CD4-positive, alpha-beta T cell (primary cell): ENCODE measurements at places on chromosomes 6 and 20.
A peak's percentile ranks its signal among the peaks of the same experiment; 100 is the strongest.

DNA sequence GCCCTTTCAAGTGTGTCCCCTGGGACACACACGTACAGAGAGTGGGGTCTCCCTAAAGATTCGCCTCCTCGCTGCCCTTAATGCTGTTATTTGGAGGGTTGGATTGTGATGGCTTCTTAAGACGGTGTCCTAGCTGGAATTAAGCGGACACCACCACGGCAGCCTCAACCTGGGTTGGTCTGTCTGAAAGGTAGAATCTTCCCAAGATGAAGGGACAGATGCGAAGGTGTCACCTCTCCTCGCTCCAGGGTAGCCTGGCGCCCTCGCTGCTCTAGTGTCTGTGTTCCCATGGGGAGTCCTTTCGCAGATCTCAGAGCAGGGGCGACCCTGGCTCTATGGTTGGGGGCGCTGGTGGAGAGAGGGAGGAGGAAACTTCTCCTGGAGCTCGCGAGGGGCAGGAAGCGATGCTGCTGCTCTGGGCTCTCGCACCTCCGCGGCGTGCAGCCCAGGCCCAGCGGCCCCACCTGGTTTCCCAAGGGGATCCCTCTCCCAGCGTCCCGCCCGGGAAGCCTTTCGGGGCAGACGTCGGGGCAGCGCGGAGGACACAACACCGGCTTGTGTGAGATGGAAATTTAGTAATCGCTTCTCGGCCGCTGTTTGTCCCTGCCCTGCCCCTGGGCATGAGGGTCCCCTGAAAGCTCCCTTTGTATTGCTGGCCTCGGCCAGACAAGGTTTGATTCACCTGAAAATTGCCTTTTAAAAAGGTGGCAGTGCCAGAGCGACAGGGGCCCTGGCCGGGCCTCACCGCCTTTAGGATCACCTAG is 1.7 kb downstream of the RSPO3 start:
- no peak overlapping the region for H3K4me3 ChIP-seq
- peaks cover 30% of the 10 kb centered on the region for H3K4me1 ChIP-seq
- no peaks in the 10 kb centered on the region for H3K36me3 ChIP-seq
- peaks cover 67% of the 10 kb centered on the region for H3K27me3 ChIP-seq
- H3K27ac ChIP-seq, result no peak overlapping the region

DNA sequence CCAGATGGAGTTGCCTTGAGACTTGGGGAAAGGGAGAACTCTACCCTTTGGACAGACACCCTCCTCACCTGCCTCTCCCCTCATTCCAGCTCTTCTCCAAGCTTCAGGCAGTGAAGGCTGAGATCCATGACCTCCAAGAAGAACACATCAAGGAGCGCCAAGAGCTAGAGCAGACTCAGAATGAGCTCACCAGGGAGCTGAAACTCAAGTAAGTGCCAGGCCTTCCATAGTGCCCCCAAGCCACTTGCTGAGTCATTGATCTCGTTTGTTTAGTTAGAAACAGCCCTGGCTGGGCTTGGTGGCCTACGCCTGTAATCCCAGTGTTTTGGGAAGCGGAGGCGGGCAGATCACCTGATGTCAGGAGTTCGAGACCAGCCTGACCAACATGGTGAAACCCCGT is 39.2 kb downstream of the KIF3B start:
- no peak for DNase-seq
- H3K27ac ChIP-seq, result no peak overlapping the region
- H3K4me1 ChIP-seq, result no peaks in the 10 kb centered on the region
- peaks cover 54% of the 10 kb centered on the region for H3K36me3 ChIP-seq

DNA sequence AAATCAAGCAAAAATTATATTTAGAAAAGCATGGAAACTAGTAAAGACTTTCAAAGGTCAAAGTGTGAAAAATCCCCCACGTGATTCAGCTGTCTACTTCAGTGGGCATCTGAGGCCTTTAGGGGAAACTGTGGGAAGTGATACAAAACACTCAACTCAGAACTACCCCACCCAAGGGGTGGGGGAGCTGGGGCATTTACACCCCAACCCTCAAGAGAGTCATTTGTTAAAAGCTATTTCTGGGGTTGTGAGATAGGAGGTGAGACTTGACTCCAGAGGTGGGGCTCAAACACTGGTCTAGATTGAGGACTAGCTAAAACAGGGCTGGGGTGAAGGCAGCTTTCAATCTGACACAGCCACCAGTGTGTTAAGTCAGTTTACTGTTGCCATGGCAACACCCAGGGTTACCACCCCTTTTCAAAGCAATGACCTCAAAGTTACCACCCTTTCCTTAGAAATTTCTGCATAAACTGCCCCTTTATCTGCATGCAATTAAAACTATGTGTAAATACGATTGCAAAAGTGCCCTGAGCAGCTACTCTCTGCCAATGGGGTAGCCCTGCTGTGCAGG is 9.9 kb upstream of the GTSF1L start:
- no peak overlapping the region for H3K27ac ChIP-seq
- no peak for DNase-seq
- no peaks in the 10 kb centered on the region for H3K27me3 ChIP-seq
- no peak overlapping the region for H3K4me3 ChIP-seq
- H3K36me3 ChIP-seq, result no peaks in the 10 kb centered on the region

- no peaks in the 10 kb centered on the region for H3K36me3 ChIP-seq
- no peaks in the 10 kb centered on the region for H3K27me3 ChIP-seq
- H3K27ac ChIP-seq, result no peak overlapping the region
- no peak for DNase-seq
These were observed 163.1 kb downstream of the LY86 start for GRCh38 chr6:6751619-6752023.

DNA sequence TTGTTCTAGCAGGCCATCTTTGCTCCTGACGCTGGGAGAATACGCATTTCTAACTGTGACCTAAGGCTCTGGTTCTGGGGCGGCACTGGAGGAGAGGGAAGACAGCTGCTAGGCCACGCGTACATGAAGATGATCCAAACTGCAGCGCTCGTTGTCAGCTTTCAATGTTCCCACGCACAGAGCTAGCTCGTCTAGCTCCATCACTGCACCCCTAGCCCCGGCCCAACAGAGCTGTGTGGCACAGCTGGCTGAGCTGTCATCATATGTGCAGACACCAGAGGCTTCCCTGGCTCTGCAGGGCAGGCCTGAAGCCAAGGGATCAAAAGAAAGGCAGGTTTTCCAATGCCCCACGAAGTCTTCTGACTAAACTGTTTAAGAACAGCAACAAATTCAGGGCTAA is 124.7 kb downstream of the IRF4 start:
- no peak overlapping the region for H3K4me3 ChIP-seq
- H3K4me1 ChIP-seq, result peaks cover 9% of the 10 kb centered on the region
- peaks cover 3% of the 10 kb centered on the region for H3K36me3 ChIP-seq
- H3K27me3 ChIP-seq, result no peaks in the 10 kb centered on the region

GRCh38 chr6:299104-299980 is 7.1 kb downstream of the DUSP22 start:
- H3K4me1 ChIP-seq, result peaks cover 10% of the 10 kb centered on the region
- H3K27ac ChIP-seq, result no peak overlapping the region
- no peak for DNase-seq
- H3K36me3 ChIP-seq, result no peaks in the 10 kb centered on the region
- H3K27me3 ChIP-seq, result no peaks in the 10 kb centered on the region

- H3K27me3 ChIP-seq, result no peaks in the 10 kb centered on the region
- no peak overlapping the region for H3K4me3 ChIP-seq
- H3K27ac ChIP-seq, result no peak overlapping the region
- no peaks in the 10 kb centered on the region for H3K36me3 ChIP-seq
- DNase-seq, result no peak
- no peaks in the 10 kb centered on the region for H3K4me1 ChIP-seq
These were observed 82.7 kb upstream of the FABP7 start for GRCh38 chr6:122696853-122697252.

GRCh38 chr6:68032217-68032616 is 602.9 kb upstream of the ADGRB3 start:
- H3K27ac ChIP-seq, result no peak overlapping the region
- H3K4me1 ChIP-seq, result no peaks in the 10 kb centered on the region
- no peaks in the 10 kb centered on the region for H3K36me3 ChIP-seq
- DNase-seq, result no peak
- no peak overlapping the region for H3K4me3 ChIP-seq
- H3K27me3 ChIP-seq, result no peaks in the 10 kb centered on the region

DNA sequence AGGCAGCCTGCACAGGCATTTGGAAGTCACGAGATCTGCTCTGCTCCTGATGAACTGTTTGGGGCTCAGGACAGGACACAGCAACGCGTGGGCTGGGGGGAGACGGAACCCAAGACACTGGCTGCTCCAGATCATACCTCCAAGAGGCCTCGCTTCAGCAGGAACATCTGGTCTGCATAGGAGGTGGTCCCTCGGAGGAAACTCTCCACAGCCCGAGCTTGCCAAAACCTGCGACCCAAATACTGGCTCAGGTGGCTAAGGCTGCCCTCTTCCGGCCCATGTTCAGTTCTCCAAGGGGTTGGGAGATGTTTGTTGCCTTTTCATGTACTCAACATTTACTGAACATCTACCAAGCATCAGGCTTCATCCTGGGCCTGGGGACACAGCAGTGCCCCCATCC is 51.7 kb downstream of the MYH7B start:
- H3K27me3 ChIP-seq, result no peaks in the 10 kb centered on the region
- no peak overlapping the region for H3K27ac ChIP-seq
- no peak for DNase-seq
- H3K36me3 ChIP-seq, result peaks cover 99% of the 10 kb centered on the region
- H3K4me1 ChIP-seq, result no peaks in the 10 kb centered on the region
- no peak overlapping the region for H3K4me3 ChIP-seq

DNA sequence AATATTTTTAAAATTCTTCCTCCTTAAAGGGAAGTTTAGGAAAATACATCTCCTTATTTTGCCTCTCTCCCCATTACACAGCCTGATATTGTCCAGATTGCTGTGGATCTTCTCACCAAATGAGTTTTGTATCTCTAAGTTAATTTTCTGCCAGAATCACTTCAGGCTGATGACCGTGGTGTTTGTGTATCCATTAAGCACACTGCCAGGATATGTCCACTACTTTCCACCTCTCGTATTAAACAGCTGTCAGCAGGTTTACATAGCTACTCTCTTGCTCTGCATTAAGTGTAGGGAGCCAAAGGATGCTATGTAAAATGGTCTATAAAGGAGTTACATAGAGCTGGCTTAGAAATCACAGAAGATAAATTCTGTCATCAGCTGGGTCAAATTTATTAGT is 201.1 kb downstream of the ZFAND3 start:
- no peaks in the 10 kb centered on the region for H3K4me1 ChIP-seq
- H3K27ac ChIP-seq, result no peak overlapping the region
- no peak for DNase-seq
- no peak overlapping the region for H3K4me3 ChIP-seq

DNA sequence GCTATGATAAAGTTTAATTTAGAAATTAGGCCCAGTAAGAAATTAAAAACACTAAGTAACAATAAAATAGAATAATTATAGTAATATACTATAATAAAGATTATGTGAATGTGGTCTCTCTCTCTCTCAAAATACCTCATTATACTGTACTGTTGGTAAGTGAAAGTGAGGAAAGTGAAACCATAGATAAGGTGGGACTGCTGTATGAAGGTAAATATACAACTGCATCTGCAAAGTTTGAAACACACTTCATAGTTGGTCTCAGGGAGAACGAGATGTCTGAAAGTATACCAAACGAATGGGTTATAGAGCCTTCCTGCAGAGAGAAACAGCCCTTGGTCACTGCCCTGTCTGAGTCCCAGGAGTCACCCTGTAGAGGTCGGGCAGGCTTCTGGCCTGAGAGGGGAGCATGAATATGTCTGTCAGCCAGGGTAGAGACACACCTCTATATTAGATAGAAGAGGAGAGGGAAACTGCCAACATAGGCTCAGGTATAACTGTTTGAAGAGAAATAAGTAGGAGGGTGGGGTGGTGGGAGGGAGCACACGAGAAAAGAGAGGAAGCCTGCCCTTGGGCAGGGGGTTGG is 31.8 kb downstream of the SESN1 start:
- H3K27ac ChIP-seq, result no peak overlapping the region
- no peak overlapping the region for H3K4me3 ChIP-seq
- peaks cover 21% of the 10 kb centered on the region for H3K4me1 ChIP-seq
- DNase-seq, result no peak
- H3K36me3 ChIP-seq, result no peaks in the 10 kb centered on the region

DNA sequence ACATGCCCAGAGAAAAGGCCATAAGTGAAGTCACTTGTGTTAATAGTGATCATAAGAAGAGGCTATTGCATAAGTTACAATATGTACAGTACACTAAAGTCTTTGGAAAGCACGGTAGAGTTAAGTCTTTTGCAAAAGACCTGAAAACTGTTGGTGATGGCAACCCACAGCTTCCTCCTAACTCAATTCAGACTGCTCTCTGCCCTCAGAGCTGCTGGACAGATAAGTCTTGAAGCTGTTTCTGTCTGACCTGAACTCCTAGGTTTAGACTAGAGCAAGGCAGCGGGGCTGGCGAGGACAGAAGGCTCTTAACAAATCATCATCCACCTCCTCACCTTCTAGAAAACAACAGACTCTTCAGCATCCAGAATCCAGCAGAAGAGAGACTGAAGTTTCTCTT is 125.4 kb downstream of the CD24 start:
- no peaks in the 10 kb centered on the region for H3K27me3 ChIP-seq
- no peak for DNase-seq
- H3K4me3 ChIP-seq, result no peak overlapping the region
- H3K36me3 ChIP-seq, result no peaks in the 10 kb centered on the region
- H3K27ac ChIP-seq, result no peak overlapping the region

DNA sequence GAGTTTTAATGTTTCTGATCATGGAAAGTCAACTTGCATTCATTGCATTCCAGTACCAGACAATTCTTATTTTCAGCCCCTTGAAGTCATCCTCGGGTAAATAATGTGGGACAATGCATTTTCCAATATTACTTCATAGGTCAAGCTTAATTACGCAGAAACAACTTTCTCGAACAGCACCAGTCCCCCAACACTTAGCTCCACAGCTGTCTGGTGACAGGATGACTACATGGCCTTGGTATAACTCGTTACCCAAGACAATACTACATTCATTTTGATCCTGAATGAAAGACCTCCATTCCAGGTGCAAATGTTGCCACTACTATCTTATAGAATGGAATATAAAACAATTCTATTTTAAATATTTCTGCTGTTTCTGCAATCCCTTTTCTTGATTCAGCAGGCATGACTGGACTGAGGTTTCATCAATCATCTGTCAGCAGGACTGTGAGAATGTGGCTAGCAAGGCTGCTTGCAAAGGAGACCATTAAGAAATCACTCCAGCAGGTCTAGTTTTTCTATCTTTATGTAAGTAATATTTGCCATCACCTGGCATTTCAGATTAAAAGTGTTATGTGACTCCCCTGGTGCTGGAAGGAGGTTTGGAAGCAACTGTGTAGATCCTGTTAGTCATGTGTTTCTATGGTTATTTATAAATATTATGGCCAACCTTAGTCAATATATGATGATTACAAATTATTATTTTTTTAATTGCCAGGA is 147.9 kb downstream of the HAO1 start:
- no peaks in the 10 kb centered on the region for H3K4me1 ChIP-seq
- no peak for DNase-seq
- H3K4me3 ChIP-seq, result no peak overlapping the region
- no peak overlapping the region for H3K27ac ChIP-seq
- H3K36me3 ChIP-seq, result no peaks in the 10 kb centered on the region

GRCh38 chr20:38872491-38873049 is 53.6 kb upstream of the FAM83D start:
- no peaks in the 10 kb centered on the region for H3K27me3 ChIP-seq
- H3K4me3 ChIP-seq, result peak overlapping the region; percentile 44
- no peak for DNase-seq

GRCh38 chr6:1103021-1103420 is 208.9 kb upstream of the FOXQ1 start:
- no peak overlapping the region for H3K4me3 ChIP-seq
- no peaks in the 10 kb centered on the region for H3K27me3 ChIP-seq
- no peaks in the 10 kb centered on the region for H3K36me3 ChIP-seq
- no peak overlapping the region for H3K27ac ChIP-seq
- H3K4me1 ChIP-seq, result no peaks in the 10 kb centered on the region
- no peak for DNase-seq

GRCh38 chr20:16556301-16556700 is 16.9 kb downstream of the KIF16B start:
- no peak overlapping the region for H3K27ac ChIP-seq
- no peaks in the 10 kb centered on the region for H3K36me3 ChIP-seq
- no peaks in the 10 kb centered on the region for H3K4me1 ChIP-seq
- DNase-seq, result no peak
